Activated CD4-positive, alpha-beta T cell treated with anti-CD3 and anti-CD28 coated beads, Interleukin-2, amount 10 ng/mL, durations not matched to agents 24 days and 14 days (primary cell): ENCODE measurements at places on chromosomes 11 and 22.

DNA sequence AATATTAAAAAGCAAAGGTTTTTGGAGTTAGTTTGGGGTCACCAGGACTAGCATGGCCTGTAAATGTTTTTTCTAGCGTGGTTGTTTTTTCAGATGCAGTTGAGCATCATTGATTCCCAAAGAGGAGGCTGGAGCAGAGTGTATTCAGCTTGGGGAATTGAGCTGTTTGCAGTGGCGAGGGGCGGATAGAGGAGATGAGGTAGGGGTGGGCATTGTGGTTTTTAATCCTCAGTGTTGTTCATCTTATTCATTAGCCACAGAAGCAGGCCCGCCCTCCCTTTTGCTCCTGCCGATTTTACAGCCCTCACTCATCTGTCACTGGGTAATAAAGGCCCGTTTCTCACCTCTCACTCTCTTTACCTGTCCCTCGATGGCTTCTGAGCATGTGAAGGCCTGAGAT lies 51.4 kb downstream of the NF2 start:
- DNase-seq = no peak

GRCh38 chr22:47759909-47760308 lies 997.5 kb downstream of the TBC1D22A start:
- no peak for DNase-seq

- peak; percentile 77 for DNase-seq
Measured at GRCh38 chr11:66478729-66479393, 1.4 kb upstream of the DPP3 start.

GRCh38 chr22:39349506-39349966 lies 255 bp upstream of the SYNGR1 start:
- DNase-seq = peak; percentile 68

DNA sequence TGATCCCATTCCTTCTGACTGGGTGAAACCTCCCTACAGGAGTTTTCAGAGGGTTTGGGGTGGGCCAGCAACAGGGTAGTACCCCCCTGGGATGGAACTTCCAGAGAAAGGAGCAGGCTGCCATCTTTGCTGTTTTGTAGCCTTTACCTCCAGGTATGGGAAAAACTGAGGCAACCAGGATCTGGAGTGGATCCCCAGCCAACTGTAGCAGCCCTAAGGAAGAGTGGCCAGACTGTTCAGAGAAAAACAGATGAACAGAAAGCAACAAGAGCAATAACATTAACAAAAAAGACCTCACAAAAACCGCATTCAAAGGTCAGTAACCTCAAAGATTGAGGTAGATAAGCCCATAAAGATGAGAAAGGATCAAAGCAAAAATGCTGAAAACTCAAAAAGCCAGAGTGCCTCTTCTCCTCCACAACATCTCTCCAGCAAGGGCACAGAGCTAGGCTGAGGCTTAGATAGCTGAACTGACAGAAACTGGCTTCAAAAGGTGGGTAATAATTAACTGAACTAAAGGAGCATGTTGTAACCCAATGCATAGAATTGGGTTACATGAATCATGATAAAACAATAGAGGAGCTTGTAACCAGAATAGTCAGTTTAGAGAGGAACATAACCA lies 1288.6 kb upstream of the CNTN5 start:
- no peak for DNase-seq

DNA sequence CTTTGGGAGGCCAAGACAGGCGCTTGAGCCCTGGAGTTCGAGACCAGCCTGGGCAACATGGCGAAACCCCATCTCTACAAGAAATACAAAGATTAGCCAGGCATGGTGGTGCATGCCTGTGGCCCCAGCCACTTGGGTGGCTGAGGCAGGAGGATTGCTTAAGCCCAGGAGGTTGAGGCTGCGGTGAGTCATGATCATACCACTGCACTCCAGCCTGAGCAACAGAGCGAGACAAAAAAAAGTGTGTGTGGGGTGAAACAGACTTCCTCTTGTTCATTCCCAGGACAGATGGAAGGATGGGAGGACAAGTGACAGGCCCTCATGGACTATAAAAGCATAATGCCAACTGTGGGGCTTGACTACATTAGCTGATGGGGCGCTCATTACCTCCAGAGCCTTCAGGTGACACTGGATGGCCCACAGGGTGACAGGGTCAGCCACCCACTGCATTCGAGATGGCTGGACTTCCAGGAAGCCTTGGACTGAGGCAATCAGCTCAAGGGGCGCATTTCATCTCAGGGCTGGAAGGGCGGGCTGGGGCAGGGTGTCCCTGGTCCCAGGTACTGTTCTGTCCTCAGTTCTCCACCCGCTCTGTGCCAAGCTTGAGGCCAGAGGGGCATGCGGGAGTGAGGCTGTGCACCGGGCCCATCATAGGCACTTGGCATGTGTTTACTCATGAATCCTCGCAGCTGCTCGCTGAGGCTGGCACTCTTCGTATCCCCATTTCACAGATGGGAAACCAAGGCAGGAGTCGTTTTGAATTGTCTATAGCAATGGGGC lies 12.5 kb downstream of the NPTXR start:
- DNase-seq = no peak

- DNase-seq = no peak
Measured at GRCh38 chr11:126951465-126951864, 49.1 kb downstream of the KIRREL3 start.
